Stimulated activated CD8-positive, alpha-beta memory T cell treated with anti-CD3 and anti-CD28 coated beads, Interleukin-15, amount 100 ng/mL, for 1 hour (primary cell): ENCODE measurements at places on chromosomes 1 and 21.

GRCh38 chr1:1841575-1841995 lies 49.3 kb downstream of the GNB1 start:
- no peak for DNase-seq

DNA sequence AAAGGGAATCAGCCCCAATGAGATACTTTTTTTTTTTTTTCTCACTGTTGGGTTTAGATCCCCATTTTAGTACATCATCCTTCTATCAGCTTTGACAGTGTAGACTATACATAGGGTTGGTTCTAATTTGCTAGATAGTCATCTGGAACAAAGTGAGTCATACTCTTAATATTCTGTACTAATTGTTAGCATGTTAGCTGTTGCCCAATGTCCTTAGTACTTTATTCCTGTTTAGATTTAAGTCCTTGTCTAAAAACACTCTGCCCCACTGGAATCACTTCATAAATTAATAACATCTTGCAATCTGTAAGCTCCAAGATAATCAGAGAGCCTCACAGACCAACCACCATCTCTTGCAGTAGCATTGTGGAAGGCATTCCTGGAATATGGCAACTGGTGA lies 209.8 kb upstream of the KIAA0040 start:
- no peak for DNase-seq

- DNase-seq = no peak
Measured at GRCh38 chr1:216670118-216670883, 52.9 kb downstream of the ESRRG start.

DNA sequence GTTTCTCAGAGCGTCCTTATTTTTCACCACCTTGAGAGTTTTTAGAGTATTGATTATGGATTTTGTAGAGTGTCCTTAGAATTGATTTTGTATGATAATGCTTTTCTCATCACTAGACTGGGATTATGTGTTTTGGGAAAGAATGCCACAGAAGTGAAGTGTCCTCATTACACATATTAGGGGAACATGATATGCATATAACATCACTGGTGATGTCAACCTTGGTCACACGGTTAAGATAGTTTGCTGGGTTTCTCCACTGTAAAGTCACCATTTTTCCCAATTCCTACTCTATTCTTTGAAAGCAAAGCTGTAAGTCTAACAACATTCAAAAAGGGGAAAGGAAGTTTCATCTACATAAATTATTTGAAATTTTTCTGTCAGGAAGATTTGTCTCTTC lies 39.6 kb upstream of the PALMD start:
- no peak for DNase-seq

DNA sequence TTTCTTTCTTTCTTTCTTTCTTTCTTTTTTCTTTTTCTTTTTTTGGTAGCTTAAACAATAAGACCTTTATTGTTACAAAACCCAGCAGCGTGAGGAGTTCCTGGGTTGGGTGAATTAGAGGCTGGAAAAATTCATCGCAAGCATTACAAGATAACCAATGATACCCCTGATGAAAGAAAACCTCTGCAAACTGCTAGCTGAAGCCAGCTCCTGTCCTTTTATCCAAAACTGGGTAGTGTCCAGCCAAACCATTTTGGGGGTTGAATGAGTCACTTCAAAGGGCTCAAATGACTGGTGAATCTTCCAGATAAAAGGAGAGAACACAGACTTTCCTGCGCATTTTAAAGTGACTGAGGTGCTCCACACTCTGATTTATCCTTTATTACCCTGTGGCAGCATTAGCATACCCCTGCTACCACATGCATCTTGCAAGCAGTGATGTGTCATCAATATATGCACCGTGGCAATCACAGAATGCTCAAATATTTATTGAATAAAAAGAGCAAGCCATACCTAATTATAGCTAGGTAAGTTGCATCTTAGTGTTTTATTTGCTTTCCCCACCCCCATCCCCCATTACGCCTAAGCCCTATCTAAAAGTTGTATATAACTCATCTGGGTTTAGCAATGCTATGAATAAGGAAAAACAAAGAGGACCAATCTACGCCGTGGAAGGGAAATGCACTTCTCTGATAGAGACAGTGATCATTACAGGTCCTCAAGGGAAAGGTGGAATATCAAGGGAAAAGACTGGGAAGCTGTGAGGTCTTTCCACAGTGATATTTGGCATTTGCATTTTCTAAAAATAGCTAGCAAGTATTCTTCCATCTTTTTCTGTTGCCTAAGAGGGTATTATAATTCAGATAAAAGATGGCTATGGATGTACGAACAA lies 32.4 kb upstream of the CEP350 start:
- no peak for DNase-seq
